NCI-H187 treated with DMSO at 0.1 percent for 48 hours (cell line): ENCODE measurements at places on chromosomes 3 and 15.

- DNase-seq = no peak
Measured at GRCh38 chr3:103991461-103992115, 1375.1 kb upstream of the ALCAM start.

- no peak for DNase-seq
Measured at GRCh38 chr3:67305922-67306321, 307.8 kb downstream of the KBTBD8 start.

- no peak for DNase-seq
Measured at GRCh38 chr3:155676252-155676981, 68.5 kb downstream of the PLCH1 start.

DNA sequence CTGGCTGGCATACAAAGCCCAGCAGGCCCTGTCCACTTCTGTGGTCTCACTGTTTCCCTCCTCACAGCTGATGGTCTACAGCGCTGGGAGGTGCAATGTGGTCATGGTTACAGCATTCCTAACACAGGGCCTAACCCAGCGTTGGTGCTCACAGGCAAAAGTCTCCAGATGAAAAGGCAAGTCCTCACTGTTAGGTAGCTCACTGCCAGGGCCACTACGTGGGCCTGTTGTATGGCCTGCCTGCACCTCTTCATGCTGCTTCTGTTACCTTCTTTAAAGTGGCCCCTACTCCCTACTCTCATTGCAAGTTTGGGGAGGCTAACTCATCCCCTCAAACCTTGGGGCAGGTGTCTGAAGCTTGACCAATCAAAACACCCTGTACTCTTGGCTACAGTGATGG lies 31.3 kb downstream of the CCDC13 start:
- no peak for DNase-seq

GRCh38 chr3:83003917-83004316 lies 1242.5 kb upstream of the GBE1 start:
- no peak for DNase-seq

GRCh38 chr15:44328135-44328534 lies 39.6 kb downstream of the GOLM2 start:
- no peak for DNase-seq

DNA sequence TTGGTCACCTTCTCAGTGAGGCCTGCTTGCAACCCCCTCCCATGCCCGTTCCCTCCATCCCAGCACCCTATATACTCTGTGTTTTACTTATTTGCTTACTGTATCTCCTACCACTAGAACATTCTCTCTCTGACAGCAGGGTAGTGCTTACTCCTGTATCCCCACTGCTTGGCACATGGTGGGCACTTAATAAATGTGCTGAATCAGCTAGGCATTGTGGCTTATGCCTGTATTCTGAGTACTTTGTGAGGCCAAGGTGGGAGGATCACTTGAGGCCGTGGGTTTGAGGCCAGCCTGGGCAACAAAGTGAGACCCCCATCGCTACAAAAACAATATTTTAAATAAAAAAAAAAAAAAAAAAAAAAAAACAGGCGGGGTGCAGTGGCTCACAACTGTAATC lies 7.6 kb upstream of the SHISA5 start:
- DNase-seq = no peak

DNA sequence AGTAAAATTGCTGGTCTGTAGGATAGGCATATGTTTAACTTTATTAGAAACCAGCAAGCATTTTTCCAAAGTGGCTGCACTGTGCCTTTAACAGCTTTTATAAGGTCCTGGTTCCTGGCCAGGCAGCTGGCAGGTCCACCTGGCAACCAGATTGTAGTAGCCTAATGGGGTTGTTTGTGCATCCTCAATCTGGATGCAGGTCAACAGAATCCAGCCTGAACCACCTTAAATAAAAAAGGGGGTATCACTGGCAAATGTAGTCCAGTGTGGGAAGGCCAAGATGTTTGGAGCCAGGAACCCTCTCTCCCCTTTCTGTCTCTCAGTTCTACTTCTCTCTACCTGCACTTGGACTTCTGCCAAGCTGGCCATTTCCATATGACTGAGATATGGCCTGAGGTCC lies 200.3 kb downstream of the ZNF621 start:
- DNase-seq = no peak

GRCh38 chr3:103644450-103644849 lies 1209.6 kb downstream of the ZPLD1 start:
- DNase-seq = no peak

- DNase-seq = no peak
Measured at GRCh38 chr3:14631687-14632441, 19.7 kb upstream of the CCDC174 start.

DNA sequence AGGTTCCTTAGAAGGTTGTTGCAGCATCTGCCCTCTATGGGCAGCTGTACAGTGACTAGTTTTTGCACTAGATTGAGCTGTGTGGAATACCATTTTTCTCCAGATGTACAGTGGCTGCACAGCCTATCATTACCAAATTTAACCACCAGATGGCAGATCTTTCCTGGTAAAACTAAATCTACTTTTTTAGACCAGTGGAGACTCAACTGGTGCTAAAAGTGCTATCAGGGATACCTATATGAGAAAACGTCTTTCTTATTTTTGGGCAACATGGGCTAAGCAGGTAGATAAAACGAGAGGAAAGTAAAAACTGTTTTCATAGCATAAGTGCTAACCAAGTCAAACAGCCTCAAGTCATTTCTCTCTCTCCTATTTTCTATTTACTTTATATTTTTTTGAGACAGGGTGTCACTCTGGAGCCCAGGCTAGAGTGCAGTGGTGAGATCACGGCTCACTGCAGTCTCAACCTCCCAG lies 21.2 kb downstream of the IGSF10 start:
- DNase-seq = no peak
